ENCODE measurements at places on chromosomes 16 and 17. TPM values are rescaled to one million over a fixed set of nuclear protein-coding genes. Genes with fewer than 3 reads are reported as not detected.

Gene CMTM1
- total RNA-seq, result 1.3 TPM

DNA sequence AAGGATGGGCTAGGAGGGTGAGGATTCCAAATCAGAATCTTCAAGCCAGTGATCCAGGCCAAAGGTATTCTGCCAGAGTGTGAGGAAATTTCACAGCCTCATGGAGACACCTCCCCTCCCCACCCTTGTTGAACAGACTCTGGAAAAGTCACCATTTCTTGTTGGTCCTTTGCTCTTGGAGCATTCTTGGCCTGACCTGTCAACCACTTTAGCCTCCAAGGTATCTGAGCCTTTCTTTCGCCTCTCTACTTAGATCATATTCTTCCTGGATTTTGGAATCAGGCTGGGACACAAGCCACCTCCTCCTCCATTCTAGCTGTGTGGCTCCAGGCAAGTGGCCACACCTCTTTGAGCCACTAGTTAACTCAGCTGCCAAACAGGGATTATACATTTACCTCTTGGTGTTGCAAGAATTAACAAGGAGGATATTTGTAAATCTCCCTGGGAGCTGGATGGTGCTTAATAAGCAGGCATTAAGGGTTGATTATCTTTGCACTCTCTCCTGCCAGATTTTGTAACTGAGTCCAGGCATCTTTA lies 193.5 kb downstream of the WWOX start:
- no peak for DNase-seq

Gene GTF3C1
- 66.3 TPM for total RNA-seq

DNA sequence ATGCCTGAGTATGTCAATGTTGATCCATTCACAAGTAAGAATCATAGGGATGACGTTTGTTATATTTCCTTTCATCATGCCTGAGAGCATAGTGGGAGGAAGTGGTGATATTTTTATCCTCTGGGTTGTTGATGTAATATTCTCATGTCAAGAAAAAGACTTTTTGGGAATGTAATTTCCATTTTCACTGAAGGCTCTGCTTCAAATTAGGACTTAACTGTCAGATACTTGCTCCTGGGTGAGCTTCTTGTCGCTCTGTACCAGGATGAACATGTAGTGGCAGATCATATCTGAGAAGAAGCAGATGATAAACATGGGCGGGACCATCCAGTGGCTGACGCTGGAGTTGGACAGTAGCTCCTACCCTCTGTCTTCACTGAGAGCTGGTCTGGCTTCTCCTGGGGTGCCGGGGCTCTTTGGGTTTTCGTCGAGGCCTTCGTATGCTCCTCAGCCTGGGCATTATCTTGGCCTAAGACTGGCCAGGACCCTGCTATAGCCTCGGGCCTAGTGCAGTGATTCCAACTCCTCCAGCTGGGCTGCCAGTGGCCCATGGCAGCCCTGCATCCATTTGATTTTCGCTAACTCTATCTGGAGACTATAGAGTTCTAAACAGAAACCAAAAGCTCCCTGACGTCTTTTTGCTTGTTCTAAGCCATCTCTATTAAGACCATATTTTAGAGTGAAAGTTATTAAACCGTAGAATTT lies 19.7 kb downstream of the CYB5B start:
- DNase-seq, result peak; percentile 79

DNA sequence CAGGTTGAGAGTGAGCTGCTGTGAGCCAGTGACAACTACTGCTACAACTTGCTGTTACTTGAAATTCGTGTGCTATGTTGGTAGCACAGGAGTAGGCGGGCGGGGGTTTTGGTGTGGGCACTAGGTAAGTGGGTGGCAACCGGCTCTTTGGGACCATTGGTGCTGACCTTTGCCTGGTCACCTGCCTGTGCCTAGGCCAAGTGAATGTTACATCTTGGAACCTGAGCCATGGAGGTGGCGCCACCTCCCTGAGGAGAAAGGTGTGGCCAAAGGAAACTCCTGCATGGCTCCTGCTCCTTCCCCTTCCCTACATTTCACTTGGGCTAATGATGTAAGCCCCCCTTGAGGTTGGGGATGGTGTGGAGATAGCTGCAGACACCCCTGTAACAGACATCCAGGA lies 25.4 kb upstream of the ARHGAP23 start:
- no peak for DNase-seq

DNA sequence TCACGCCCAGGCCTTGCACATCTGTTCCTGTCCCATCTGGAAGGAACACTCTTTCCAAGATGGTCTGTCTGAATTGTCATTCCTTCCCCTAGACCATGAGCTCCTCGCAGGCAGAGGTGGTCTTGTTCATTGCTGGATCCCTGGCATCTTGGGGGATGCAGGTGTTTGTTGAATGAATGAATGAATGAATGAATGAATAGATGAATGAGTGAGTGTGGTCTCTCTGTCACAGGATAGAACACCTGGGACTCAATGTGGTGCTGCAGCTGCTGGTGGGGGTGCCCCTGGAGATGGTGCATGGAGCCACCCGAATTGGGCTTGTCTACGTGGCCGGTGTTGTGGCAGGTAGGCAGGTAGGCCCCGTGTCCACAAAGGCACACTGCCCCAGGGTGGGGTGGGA lies 32.2 kb downstream of the RHBDL3 start:
- no peak for DNase-seq

- no peak for DNase-seq
These were observed 17.8 kb downstream of the RGS9 start for GRCh38 chr17:65154770-65155589.

Gene KRTAP4-9
- total RNA-seq, result not detected

GRCh38 chr17:45040459-45040858 lies 11.0 kb downstream of the DCAKD start:
- no peak for DNase-seq

DNA sequence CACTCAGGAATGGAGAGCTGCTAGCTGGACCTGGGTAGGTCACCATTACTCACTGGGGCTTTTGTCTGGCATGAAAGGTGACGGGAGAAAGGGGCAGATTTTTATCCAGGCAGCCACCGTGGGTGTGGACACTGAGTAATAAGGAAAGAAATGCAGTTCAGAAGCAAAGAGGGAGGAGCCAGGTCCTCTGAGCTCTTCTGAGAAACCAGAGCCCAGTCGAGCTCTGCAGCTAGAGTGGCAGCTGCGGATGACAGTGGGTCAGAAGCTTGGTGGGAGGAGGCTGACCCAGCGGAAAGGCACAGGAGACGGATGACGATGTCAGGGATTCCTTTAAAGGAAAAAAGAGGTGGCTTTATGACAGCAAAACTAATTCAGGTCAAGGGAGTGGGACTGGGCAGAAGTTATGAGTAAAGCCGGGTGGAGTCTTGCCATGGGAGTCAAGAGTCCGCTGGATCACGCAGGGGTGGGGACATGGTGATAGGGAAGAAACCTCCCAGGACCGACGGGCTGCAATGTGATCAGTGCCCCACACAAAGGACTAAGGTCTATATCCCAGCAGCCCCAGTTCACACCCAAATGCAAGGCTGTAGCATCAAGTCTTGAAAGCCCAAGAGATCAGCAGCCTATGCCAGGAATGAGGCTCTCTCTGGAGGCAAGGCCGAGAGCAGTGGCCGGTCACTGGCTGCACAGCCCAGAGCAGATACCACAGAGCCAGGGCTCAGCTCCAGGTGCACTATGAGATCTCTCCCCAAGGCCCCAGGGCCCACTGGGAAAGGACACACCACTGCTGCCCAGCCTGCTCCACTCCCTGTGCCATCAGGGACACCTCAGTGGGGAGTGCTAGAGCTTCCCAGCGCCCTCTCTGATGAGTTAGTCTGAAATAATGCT lies 6.3 kb upstream of the MNT start:
- DNase-seq, result no peak

Gene XPO6
- 43.9 TPM for total RNA-seq

DNA sequence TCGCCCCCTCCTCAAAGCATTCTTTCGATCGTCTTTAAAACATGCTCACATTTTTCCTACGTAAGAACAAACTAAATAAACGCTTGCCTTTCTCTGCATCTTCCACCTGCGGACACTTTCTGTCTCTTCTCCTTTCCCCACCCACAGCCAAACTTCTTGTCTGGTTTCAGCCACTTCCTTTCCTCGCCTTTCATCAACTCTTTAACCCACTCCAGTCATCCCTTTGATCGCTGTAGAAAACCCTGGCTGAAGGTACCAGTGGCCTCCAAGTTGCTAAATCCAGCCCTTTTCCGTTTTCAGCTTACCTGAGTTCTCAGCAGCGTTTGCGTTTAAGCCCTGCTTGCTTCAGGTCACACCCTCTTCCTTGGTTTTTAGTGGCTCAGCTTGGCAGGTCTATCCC lies 483 bp downstream of the RPA1 start:
- no peak for DNase-seq

- no peak for DNase-seq
These were observed 21.9 kb downstream of the ACE start for GRCh38 chr17:63498626-63499195.

Gene UBALD2
- 22.7 TPM for total RNA-seq

Gene RNF222
- not detected for total RNA-seq

GRCh38 chr17:30556374-30557332 lies 79.4 kb downstream of the GOSR1 start:
- no peak for DNase-seq

DNA sequence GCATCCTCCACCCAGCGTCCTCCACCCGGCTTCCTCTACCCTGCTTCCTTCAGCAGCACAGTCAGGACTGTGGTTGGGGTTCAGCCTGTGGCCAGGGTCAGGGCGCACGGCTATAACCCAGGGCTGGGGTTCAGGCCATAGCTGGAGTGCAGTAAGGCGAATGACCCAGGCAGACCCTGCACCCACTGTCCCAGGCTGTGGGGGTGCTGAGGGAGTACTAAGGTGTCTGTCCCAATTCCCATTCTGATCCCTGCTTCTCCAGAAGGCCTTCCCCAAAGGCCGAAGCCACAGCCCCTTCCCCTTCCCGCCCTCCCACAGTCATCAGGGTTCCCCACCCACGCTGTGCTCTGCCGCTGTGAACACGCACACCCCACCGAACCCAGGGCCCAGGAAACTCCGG lies 12.4 kb downstream of the EMC6 start:
- no peak for DNase-seq

Gene NTN1
- total RNA-seq, result 11.5 TPM

Data from cardiac septum (tissue), 1 donor.